ENCODE measurements at places on chromosomes 3 and 15.

DNA sequence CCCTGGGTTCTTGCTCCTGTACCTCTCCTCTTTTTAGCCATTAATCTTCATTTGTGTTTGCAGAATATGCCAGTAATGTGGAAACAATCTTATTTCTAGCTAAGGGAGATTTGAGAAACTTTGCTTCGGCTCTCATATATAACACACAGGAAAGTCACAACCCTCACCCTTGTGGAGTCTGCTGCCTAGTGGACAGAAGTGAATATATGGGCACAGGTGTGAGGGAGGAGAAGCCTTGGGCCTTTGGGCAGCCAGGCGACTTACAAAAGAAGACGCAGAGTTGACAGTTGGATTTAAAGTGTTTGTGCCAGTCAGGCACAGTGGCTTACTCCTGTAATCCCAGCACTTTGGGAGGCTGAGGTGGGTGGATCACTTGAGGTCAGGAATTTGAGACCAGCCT, 181.8 kb upstream of the TBL1XR1 start:
- no peak for DNase-seq

DNA sequence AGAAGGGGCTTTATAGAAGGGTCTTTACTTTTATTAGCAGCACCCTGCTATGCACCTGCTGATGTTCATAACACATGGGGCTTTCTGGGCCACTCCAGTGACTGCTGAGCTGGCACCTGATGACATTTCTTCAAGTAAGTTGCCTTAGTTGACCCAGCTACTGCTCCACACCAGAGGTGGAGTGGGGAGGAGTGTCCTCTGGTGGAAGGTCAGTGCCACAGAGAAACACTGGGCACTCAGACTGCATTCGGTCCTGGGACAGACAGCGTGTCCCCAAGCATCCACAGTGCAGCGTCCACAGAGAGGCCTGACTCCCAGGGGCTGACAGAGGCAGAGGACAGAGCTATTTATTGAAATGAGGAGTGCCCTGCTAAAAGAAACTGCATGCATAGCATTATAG, 74.9 kb upstream of the NSMCE3 start:
- DNase-seq: no peak

- no peak for DNase-seq
Observed at GRCh38 chr15:40106203-40107161, 2.2 kb downstream of the BMF start.

DNA sequence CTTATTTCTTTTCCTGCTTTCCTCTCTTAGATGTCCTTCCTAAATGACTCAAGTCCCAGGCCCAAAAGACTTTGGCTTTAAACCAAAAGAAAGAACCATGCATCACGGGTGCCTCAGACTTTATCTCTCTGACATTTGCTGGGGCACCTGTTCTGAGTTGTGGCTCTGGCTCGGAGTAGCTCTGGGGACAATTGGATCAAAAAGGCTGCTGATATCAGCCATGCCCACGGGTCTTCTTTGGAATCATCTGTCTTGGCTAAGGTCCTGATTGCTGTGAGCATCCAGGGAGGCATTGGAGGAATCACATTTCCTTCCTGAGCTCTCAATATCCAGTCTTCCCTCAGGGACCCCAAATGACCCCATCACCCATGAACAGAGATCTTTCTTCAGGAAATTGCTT, 59.9 kb downstream of the CLSTN2 start:
- no peak for DNase-seq

- no peak for DNase-seq
Observed at GRCh38 chr3:24258260-24258659, 236.4 kb downstream of the THRB start.

- peak; percentile 29 for DNase-seq
Observed at GRCh38 chr3:32998631-32999451, 47.4 kb downstream of the CCR4 start.

DNA sequence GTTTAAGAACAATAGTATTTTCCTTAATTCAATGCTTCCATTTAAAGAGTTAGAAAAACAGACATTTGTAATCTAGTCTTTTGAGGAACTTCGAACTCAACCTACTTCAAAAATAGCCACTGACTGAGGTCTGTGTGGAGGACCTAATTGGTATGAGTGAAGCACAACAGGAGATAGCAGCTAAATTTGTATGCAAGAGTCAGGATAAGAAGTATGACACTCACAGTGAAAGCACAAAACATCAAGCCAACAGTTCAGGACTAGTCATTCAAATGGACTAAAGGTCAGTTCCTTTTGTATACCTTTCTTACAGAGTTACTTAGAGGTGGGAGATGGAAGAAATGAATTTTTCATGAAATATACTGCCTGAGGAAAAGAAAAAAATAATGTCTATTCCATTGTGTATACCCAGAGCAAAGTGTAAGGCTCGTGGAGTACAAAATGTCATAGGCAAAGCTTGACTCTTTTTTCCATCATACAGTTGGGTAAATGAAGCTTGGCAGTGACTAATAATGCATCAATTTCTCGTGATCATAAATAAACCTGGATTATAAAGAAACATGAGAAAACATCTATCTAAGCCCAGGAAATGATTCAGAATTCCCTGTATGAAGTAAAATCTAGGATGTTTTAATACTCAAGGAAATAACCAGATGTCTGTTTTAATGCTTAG, 1005.2 kb upstream of the CADM2 start:
- DNase-seq: no peak
